ENCODE measurements at places on chromosomes 2 and 18.
A peak's percentile ranks its signal among the peaks of the same experiment; 100 is the strongest.

GRCh38 chr2:49755777-49756176 is 601.5 kb upstream of the FSHR start:
- DNase-seq, result no peak

DNA sequence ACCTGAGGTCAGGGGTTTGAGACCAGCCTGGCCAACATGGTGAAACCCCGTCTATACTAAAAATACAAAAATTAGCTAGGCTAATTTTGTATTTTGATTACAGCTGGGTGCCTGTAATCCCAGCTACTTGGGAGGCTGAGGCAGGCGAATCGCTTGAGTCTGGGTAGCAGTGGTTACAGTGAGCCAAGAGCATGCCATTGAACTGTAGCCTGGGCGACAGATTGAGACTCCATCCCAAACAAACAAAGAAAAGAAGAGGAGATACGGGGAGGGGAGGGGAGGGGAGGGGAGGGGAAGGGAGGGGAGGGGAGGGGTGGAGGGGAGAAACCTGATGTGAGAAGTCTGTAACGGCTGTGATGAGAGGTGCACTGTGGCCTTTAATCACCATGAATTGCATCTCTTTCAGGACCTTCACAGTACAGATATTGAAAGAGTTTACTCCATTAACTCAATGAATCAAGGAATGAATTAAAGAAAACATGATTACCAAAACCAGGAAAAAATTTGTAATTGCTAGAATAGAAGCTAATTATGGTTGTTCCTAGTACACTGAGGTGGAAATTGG is 135.3 kb downstream of the CALCRL start:
- DNase-seq, result no peak

DNA sequence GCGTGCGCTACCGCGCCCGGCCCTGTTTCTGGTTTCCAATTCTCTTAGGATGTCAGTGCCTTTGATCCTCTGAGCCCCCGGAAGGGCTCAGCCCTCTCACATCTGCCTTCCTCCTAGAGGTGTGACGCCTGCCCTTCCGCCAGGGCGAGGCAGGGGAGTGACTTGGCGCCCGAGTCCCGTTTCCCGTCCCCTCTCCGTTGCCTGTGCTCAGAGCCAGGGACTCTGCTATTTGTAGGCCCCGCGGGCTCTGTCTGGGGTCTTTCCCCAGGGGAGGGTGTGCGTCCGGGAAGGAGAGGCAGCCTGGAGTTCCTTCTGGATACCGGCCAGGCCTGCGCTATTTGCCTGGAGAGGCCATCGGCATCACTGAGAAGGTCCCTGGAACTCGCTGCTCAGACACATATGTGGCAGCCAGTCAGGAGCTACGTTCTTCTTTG is 103.7 kb upstream of the TAF1B start:
- no peak for DNase-seq

GRCh38 chr2:108220942-108221541 is 18.7 kb upstream of the SULT1C3 start:
- DNase-seq, result no peak

DNA sequence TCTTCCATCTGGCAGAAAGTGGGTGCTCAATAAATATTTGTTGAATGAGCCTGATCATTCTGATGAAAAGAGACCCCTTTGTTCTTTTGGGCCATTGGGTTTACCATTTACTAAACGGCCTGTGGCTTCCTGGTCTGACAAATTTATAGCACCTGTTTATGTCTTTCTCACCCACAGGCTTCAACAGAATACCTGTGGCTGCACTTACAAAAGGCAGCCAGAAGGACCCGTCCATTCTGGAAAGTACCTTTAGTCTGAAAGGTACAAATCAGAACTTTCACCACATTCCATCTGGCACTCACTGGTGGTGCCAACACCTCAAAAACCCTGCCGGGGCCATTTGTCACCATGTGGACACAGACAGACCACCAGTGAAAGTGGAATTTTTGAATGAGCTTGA is 167.5 kb downstream of the ETAA1 start:
- DNase-seq, result no peak

- DNase-seq, result peak; percentile 88
Measured at GRCh38 chr2:173553593-173553992, 198.9 kb downstream of the CDCA7 start.

DNA sequence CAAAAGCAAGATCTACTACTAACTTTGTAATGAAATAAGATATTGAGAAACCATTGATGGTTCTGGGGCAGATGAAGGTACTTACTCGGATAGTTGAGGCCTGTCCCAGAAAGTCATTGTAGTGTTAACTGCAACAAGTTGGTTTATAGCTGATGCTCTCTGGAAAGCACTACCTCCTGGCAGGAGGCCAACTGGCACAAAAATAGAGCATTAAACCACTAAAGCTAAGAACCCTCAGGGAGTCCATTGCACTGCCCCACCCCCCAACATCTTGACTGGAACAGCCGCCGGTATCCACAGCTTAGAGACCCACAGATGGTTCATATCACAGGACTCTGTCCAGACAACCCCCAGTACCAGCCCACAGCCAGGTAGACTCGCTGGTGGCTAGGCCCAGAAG is 552.5 kb upstream of the CRIM1 start:
- no peak for DNase-seq

DNA sequence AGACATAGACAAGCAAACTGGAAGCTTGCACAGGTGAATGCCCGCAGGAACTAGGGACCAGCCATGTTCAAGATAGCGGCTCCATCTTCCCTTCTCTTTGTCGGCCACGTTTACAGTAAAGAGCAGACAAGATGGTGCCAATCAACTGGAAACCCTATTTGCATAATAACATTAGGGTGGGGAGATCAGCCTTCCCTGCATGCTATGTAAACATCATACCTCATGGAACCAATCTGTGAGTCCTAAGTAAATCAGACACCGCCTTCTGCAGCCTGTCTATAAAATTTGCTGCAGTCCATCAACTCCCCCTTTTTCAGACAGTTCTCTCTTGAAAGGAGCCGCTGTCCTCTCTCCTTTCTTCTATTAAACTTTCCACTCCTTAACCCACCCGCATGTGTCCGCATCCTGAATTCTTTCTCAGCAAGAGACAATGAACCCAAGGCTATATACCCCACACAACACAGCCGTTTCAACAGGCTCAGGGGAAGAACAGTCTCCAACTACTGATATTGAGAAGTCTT is 384.4 kb downstream of the EIPR1 start:
- DNase-seq, result no peak

Measured in HS-5 (cell line).